ENCODE measurements at places on chromosomes 1 and 21.

- no peak for DNase-seq
Measured at GRCh38 chr1:66366634-66367033, 167.3 kb upstream of the SGIP1 start.

GRCh38 chr21:37358397-37358796 lies 8.2 kb upstream of the DYRK1A start:
- no peak for DNase-seq

- DNase-seq, result no peak
Measured at GRCh38 chr21:26136671-26137070, 33.9 kb downstream of the APP start.

- DNase-seq, result no peak
Measured at GRCh38 chr1:174031099-174031498, 8.9 kb upstream of the RC3H1 start.

DNA sequence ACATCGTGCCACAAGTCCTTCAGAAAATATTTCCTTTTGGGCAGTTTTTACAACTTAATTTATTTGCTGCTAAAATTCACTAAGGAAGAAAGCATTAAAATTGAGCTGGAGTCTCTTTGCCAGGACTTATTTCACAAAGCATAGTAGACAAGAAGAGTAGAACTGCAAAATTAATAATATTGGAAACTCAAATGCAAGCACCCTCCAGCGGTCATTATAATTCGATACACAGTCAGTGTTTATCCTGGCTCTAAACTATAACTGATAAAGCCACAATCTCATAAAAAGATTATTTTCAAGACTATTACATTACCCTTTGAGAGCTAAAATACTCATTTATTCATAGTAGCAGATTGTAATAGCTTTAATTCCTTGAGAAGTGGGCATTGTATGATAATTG lies 655.4 kb downstream of the RWDD3 start:
- no peak for DNase-seq

GRCh38 chr21:35239811-35240219 lies 190.7 kb upstream of the RUNX1 start:
- DNase-seq, result no peak

GRCh38 chr1:111183308-111184069 lies 17.0 kb downstream of the DENND2D start:
- no peak for DNase-seq

GRCh38 chr1:4653796-4654725 lies at the start of gene AJAP1:
Gene AJAP1, plus strand, starts transcription at chr1:4654609. Its CDS starts 817 bp downstream, at chr1:4655426.
- no peak for DNase-seq

DNA sequence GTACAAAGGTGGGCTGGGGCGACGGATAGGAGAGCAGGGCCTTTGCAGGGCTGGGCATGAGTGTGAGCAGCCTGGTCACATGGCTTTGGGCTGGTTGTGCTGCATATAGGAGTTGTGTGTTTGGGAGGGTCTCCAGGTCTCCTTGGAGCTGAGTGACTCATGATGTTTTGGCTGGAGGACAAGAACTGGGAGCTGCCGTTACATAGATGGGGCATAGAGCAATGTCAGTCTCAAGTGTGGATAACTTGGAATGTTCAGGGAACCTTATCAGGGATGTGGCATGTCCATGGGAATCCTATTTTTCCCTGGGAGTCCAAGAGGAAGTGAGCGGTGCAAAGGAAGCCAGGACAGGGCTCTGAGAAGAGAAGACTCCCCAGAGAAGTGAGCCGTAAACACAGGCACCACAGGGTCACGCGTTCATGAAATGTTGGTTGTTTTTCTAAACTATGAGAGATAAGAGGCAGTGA lies 136.4 kb upstream of the KCNE2 start:
- DNase-seq, result no peak

DNA sequence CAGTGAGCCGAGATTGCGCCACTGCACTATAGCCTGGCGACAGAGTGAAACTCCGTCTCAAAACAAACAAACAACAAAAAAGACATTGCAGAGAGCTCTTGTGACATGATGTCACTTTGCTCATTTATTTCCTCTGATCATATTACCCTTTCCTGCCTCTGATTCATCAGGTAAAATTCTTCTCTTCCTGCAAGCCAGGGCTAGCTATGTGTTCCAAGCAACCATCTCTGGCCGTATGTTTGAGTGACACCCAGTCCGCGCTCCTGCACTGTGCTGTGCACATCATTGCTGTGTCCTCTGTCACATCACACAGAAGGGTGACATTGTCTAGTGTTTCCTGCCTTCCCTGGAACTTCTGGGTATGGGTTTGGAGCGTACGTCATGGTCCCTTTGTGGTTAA lies 251.3 kb downstream of the PCP4 start:
- no peak for DNase-seq

DNA sequence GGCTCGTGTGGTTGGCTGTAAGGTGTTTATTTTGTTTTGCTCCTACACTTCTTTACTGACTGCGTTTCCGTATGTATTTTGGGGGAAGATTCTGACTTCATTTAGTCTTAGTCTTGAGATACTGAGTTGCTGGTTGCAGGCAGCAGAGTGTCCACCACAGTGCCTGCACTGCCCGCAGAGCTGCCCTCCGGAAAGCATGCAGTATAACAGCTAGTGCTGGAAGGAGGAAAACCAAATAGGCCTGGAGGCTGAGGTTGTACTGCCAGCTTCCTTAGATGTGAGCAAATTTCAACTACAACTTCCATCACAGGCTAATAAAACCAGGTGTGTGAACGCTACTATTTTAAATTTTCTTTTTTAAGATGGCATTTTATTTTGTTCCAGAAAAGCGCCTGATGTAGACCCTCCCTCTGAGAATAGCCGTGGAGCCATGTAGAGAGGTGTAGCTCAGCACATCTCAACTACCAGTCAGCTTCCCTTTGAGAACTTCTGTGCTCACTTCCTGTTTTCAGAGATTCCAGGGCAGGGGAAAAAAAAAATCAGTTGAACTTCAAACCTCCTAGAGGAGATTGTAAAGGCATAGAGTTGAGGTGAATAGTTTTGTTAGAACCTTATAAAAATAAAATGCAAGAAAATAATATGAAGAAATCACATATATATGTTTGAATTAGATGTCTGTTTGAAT lies 17.6 kb downstream of the LMO4 start:
- DNase-seq, result no peak

DNA sequence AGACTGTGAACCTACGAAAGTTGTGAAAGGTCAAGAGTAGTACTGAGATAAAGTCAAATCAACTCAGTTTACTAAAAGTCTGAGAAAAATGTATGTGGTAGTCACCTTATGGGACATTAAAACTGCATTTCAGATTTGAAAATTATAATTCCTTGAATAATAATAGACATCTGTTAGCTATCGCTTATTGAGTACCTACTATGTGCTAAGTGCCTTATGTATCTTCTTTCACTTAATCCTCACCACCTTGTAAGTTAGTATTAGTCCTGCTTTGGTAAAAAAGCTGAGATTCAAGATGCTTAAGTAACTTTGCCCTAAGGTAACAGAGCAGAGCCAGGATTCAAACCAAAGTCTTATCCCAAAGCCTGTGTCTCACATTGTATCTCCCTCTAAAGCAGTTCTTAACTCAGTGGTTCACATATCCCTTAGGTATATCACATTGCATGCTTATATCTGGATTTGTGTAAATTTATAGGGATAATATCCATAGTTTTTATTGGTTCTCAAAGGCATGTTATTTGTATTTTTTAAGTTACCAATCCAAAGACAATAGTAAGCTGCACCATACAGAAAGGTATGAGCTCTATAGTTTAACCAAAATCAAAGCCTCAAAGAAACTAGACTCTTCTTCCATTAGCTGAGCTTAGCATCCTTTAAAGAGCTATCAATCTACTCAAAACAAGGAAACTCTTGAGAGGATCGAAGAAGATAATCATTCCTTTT lies 865 bp downstream of the PIGC start:
- no peak for DNase-seq

DNA sequence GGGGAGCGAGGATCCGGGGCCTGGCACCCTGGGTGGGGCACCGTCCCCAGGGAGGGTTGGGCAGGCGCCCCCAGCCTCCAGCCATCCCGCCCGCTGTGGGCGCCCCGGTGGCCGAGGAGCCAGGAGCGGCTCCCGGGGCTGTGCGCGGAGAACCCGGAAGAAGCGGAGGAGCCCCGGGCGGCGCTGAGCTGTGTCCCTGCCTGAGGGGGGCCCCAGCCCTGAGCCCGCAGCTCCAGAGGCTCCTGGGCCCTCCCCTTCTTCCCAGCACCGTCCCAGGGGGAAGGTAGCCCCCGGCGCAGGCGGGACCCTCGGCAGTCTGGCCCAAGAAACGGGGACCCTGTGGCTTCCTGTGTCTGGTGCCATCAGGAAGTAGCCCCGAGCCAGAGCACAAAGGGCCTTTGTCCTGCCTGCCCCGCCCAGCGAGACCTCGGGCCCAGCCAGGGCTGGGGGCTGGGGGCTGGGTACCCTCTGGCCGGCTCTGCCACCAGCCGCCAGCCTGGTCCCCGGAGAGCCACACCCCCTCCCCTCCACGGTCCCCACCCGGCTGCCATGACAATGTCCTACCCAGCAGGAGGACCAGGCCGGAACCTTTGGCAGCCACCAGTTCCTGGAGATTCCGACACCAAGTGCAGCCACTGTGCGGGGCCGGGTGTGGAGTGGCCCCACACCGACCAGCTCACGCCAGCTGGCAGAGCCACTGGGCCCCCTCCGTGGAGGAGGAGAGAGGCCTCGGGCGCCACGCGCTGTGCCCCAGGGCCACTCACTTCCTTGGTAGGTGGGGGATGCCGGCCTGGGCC lies 15.6 kb upstream of the TTLL10 start:
- peak; percentile 14 for DNase-seq

DNA sequence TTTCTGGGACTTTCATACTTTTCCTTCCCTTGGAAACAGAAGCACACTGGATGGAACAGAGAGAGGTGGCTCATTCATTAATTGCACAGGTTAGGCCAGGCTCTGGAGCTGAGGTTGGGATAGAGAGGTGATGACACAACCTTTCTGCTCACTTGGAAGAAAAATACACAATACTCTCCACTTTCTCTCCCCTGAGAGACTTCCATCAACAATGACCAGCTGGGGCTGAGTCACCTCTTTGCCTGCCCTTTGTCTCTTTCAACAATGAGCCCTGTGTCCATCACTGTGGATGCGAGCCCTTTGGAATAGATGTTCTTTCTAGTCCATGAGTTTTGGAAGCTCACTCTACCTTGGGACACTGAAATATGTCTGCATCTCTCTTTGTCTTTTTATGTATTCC lies 43.1 kb downstream of the ATP2B4 start:
- DNase-seq, result no peak

DNA sequence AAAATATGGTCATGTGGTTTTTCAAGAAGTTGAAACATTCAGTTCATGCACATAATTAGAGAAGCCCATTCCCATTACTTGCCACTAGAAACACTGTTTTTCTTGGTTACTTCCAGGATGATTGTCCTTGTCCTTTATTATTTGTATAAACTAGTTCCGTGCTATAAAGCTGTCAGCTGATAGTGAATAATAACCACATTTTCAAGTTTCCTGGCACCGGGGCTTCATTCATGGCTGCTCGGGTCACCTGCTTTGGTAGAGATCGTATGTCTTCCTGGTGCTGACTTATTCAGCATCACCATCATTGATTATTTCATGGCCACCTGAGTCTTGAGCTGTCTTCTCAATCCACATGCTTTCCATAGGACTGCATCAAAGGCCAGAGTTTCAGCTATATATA lies 62.9 kb upstream of the ZNF326 start:
- DNase-seq, result no peak

GRCh38 chr1:159170639-159171038 lies 776 bp upstream of the CADM3 start:
- no peak for DNase-seq

GRCh38 chr1:77039739-77040138 lies 172.5 kb downstream of the ST6GALNAC5 start:
- no peak for DNase-seq

DNA sequence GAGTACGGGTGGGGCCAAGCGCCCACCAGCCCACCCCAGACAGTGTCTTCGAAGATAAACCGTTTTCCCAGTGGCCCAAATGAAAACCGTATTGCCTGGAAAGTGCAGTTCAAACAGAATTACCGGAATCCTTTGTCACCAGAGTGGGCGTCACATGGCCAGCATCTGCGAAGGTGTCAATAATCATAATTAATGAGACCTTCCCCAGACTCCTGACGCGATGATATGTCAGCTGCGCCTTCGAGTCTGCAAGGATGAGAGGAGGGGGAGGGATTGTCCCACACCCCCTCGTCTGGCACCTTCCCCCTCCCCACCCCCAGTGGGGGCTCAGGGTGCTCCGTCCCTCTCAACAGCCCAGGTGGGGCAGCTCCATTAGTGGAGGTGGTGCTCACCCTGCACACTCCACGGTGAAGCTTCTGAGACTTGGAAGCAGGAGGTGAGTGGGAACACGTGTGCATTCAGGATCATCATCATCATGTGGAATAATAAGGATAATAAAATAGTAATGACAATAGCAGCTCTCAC lies 215.1 kb downstream of the PTPRU start:
- no peak for DNase-seq

DNA sequence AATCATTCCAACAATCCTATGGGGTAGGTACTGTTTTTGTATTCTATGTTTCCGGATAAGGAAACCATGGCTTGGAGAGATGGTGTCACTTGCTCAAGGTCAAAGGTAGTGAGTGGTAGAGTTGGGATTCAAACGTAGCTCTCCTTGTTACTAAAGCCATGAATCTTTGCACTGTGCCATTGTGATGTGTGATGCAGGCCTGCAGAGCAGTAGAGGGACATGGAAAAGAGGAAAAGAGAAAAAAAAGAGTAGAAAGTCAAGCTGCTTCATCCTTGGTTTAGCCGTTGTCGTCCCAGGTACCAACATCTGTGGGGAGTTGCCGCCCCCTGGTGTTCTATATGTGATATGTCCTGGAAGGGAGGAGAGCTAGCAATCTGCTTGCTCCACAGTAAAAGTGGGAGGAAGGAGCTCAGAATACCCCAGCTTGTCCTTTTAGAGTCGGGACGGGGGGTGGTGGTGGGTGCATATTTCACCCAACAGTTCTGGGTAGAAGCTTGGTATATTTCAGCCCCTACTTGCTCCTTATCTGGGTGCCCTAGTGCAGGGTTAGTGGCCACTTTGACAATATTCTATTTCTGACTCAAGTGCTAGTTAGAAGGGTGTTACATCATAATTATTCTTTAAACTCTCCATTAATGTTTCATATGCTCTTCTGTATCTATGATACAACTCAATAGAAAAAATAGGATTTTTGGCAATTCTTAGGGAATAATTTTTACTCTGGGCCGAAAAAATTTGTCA lies 98.4 kb downstream of the EBNA1BP2 start:
- peak; percentile 76 for DNase-seq

DNA sequence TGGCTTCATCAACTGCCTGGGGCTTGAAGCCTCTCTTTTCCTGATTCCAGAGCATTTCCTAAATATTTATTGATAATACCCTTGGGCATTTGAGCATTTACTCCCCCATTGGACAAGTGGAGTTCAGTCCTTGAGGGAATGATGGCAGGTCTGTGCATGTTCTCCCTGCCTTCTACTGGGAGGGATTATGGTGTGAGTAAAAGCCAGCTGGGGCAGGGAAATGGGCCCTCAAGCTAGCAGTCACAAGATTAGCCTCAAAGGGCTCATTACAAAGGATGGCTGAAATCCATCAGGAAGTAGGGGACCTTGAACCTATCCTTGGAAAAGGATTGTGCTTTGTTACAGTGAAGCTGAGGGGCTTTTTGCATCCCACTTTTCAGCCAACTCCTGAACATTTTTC lies 24.2 kb upstream of the OSBPL9 start:
- no peak for DNase-seq

GRCh38 chr1:201361652-201362504 lies 15.6 kb downstream of the TNNT2 start:
- DNase-seq, result peak; percentile 18

All from CD4-positive, CD25-positive, alpha-beta regulatory T cell (primary cell).